Esophagus muscularis mucosa (tissue), 4 donors: ENCODE measurements at places on chromosomes 1 and 21. TPM values are rescaled to one million over a fixed set of nuclear protein-coding genes. Genes with fewer than 3 reads are reported as not detected.
A peak's percentile ranks its signal among the peaks of the same experiment; 100 is the strongest.

Gene PRAMEF14
- not detected for total RNA-seq

Gene SLC6A17
- 1.8 TPM for total RNA-seq

Gene LENEP
- not detected for total RNA-seq

Gene CYP2J2
- 0.17 TPM for total RNA-seq

Gene SLC30A2
- total RNA-seq, result not detected

- H3K36me3 ChIP-seq, result no peaks in the 10 kb centered on the region
These were observed 704 bp upstream of the CRABP2 start for GRCh38 chr1:156705918-156706656.

- H3K36me3 ChIP-seq, result peaks cover 3% of the 10 kb centered on the region
- no peak overlapping the region for H3K4me3 ChIP-seq
- no peaks in the 10 kb centered on the region for H3K27me3 ChIP-seq
- H3K27ac ChIP-seq, result no peak overlapping the region
- DNase-seq, result no peak
These were observed 25.6 kb downstream of the SLC22A15 start for GRCh38 chr1:116001739-116002487.

DNA sequence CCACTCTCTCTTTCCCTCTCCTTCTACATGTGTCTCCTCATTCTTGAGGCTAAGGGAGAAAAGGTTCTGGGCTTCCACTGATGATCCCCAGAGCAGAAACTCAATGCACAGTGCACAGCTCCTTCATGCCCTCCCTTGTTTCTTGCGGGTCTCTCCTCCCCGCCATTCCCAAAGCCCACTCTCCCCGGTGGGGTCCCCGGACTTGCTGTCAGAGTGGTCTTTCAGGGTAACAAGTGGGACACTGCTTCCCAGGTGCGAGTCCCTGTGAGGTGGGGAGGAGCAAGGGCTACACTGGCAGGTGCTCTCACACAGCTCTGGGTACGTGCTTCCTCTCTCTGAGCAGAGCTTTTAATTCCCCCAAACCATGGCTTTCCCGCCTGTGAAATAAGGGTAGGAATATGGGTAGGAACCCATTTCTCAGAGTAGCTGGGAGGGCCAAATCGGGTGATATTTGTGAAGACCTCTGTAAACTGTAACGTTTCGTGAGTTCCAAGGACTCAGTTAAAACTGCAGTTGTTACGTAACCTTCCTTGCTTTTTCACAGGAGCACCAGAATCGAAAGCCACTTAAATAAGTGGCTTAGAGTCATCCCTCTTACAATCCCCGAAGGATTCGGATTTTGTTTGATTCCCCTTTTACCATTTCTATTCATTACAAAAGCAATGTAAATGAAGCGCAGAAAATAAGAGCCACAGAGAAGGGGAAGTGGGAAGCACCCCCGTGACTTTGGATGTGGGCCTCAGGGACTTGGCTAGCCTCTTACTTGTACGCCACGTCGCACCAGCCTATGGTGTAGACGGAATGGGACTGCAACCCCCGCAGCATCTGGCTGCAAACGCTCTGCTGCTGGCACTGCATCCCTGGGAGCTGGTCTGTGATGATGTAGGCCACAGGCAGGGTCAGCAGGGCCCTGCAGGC, 6.2 kb downstream of the PGLYRP3 start:
- peak; percentile 85 for DNase-seq
- H3K36me3 ChIP-seq, result no peaks in the 10 kb centered on the region
- no peaks in the 10 kb centered on the region for H3K4me1 ChIP-seq
- no peak overlapping the region for H3K4me3 ChIP-seq

- no peaks in the 10 kb centered on the region for H3K36me3 ChIP-seq
- H3K4me3 ChIP-seq, result no peak overlapping the region
These were observed 79.7 kb downstream of the RGS2 start for GRCh38 chr1:192888574-192888973.

DNA sequence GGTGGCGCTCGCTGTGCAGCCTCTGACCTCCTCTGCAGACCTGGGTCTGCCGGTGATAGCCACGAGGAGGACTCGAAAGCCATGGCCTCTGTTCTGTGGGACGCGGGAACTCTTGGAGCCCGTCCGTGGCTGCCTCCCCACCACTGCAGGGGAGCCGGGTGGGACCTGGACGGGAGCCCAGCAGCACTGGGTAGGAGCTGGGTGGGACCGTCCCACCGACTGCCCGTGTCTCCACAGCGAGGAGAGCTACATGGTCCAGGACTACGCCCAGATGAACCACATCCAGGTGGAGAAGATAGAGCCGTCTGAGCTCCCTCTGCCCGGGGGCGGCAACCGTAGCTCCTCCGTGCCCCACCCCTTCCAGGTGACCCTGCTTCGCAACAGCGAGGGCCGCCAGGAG, 23.7 kb downstream of the ARHGEF16 start:
- no peaks in the 10 kb centered on the region for H3K27me3 ChIP-seq
- H3K4me3 ChIP-seq, result no peak overlapping the region
- DNase-seq, result no peak
- H3K4me1 ChIP-seq, result no peaks in the 10 kb centered on the region
- H3K27ac ChIP-seq, result no peak overlapping the region
- no peaks in the 10 kb centered on the region for H3K36me3 ChIP-seq

DNA sequence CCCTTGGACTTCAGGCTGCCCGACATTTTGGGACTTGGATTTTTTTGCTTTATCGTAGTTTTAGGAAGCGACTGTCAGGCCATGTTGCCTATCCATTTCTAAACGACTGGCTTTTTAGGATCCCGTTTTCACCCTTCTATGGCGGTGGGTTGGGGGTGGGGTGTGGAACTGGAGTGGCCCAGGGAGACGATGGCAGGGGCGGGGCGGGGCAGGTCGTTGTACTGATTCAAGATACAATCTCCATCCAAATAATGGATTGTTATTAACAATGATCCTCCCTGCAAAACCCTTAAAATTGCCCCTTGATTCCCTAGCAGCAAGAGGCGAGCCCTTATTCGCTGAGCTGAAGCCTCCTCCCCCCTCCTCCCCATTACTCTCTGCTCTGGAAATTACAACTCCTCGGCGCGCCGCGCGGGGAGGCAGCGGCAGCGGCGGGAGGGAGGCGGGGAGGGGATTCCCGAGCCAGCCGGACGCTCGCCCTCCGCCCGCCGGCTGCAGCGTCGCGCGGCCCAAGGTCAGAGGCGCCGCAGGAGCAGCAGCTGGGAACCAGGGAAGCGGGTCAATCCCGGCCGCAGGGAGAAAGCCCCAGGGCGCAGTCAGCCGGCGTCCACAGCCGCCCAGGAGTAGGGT, at the start of gene TRIM67:
TRIM67 (plus strand) TSS at position 392 of the 630 bp plus-strand sequence. CDS start 912 bp downstream, outside the sequence.
- H3K4me3 ChIP-seq, result peak within 1 kb of the TSS; percentile 48
- H3K36me3 ChIP-seq, result no peaks in the 10 kb centered on the region
- peaks cover 47% of the 10 kb centered on the region for H3K27me3 ChIP-seq
- H3K4me1 ChIP-seq, result peaks cover 33% of the 10 kb centered on the region
- H3K27ac ChIP-seq, result no peak within 1 kb of the TSS

DNA sequence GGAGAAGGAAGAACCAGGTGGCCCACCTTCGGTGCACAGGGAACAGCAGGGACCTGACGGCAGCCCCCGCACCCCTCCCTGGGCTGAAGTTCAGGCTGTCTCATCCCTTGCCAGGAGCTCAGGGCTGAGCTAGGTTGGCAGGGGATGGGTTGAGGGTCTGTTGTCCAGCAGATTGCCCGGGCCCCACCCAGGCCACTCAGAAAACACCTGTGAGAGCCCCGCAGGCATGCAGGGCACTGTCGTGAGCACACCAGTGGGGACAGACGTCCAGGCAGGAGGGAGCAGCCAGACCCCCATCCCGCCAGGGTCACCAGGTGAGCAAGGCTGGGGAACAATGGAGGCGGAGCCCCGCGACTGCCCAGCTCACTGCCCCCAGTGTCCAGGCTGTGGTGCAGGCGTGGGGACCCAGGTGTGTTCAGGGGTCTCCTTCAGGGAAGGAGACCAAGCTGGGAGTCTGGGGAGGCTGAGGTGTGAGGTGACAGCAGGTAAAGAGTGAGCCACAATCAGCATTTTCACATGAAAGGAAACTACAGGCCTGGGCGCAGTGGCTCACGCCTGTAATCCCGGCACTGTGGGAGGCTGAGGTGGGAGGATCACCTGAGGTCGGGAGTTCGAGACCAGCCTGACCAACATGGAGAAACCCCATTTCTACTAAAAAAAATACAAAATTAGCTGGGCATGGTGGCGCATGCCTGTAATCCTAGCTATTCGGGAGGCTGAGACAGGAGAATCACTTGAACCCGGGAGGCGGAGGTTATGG, 9.4 kb upstream of the SAMD11 start:
- H3K27me3 ChIP-seq, result peaks cover 11% of the 10 kb centered on the region
- no peak for DNase-seq
- H3K36me3 ChIP-seq, result no peaks in the 10 kb centered on the region
- peaks cover 37% of the 10 kb centered on the region for H3K4me1 ChIP-seq

DNA sequence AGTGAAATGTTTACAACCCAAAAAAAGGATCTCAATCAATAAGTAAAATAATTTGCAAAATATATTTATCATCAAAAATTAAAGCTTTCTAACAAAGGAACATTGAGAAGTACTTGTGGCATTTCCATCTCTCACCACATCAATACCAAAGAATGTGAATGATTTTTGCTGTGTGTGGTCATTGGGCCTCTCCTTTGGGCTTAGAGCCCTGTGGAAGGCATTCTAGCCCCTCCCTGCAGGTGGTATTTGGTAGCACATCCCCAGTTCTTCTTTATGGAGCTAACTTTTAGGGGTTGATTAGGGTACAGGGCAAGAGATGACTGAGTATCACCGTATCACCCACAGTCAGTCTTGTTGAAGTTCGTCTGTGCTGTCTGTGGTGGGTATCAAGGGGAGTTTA, 294.1 kb upstream of the SGIP1 start:
- H3K36me3 ChIP-seq, result no peaks in the 10 kb centered on the region
- DNase-seq, result no peak
- H3K4me3 ChIP-seq, result no peak overlapping the region
- H3K27me3 ChIP-seq, result no peaks in the 10 kb centered on the region
- peaks cover 18% of the 10 kb centered on the region for H3K4me1 ChIP-seq
- H3K27ac ChIP-seq, result no peak overlapping the region

DNA sequence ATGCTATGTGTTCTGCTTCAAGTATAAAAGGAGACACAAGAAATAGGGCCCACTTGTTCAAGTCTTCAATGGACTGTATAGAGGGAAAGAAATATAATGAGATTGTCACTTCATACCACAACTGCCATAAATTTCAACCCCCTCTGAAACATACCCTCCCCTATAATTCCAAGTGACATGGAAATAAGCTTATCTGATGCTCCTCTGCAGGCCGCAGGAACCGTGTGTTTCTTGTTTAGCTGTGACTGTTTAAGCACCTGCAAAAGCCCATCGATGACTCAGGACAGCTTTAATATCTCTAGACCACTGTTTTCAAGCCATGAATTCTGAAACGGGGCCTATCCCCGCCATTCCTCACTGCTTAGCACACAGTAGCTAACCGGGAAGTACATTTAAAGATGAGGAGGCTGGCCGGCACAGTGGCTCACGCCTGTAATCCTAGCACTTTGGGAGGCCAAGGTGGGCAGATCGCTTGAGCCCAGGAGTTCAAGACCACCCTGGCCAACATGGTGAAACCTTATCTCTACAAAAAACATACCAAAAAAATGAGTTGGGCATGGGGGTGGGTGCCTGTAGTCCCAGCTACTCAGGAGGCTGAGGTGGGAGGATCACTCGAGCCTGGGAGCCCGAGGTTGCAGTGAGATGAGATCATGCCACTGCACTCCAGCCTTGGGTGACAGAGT, 4.2 kb downstream of the HLCS start:
- H3K27me3 ChIP-seq, result no peaks in the 10 kb centered on the region
- H3K4me3 ChIP-seq, result no peak overlapping the region
- no peak for DNase-seq

- H3K36me3 ChIP-seq, result no peaks in the 10 kb centered on the region
- no peaks in the 10 kb centered on the region for H3K27me3 ChIP-seq
- peaks cover 17% of the 10 kb centered on the region for H3K4me1 ChIP-seq
- H3K27ac ChIP-seq, result peak overlapping the region; percentile 68
- H3K4me3 ChIP-seq, result no peak overlapping the region
- no peak for DNase-seq
These were observed 7.7 kb downstream of the SNX27 start for GRCh38 chr1:151619489-151620093.

- no peaks in the 10 kb centered on the region for H3K36me3 ChIP-seq
- no peak overlapping the region for H3K27ac ChIP-seq
These were observed 79.7 kb downstream of the TBX19 start for GRCh38 chr1:168360151-168361021.

DNA sequence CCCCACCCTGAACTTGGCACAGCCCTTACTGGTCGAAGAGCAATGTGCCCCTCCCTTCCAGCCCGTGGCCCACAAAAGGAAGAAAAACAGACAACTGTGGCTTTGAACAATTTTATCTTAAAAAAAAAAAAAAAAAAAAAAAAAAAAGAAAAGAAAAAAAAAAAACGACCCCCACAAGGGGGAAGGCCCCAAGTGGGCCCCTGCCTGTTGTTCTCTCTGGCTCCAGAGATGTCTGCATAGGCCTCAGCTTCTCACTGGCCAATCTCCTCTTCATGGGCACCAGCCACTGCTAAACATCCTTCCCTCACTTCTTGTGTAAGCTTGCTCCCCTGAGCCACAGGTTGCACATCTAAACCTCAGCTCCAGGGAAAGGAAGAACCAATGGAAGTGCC, 386 bp upstream of the TSTD1 start:
- H3K4me1 ChIP-seq, result peaks cover 6% of the 10 kb centered on the region
- DNase-seq, result no peak
- H3K4me3 ChIP-seq, result peak overlapping the region; percentile 76
- no peak overlapping the region for H3K27ac ChIP-seq

- no peaks in the 10 kb centered on the region for H3K27me3 ChIP-seq
- H3K4me1 ChIP-seq, result no peaks in the 10 kb centered on the region
- H3K27ac ChIP-seq, result no peak overlapping the region
- no peak for DNase-seq
- H3K4me3 ChIP-seq, result no peak overlapping the region
These were observed 49.6 kb downstream of the KRTAP19-8 start for GRCh38 chr21:30988706-30989105.

DNA sequence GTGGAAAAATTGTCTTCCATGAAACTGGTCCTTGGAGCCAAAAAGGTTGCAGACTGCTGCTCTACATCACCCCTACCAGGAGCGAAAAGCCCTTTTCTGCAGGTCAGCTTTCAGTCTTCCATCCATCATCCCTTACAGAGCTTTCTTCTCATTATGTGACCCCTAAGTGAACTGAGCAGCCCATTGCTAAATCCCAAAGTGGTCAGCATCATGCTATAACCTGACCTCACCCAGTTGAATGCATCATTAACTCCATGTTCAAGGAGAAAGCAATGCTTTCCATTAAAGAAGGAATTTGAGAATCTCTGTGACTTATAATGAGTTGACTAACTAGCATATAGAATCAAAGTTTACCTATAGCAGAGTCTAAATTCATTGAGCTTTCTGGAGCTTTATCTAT, 10.4 kb upstream of the IL24 start:
- H3K4me1 ChIP-seq, result no peaks in the 10 kb centered on the region
- H3K4me3 ChIP-seq, result no peak overlapping the region
- H3K36me3 ChIP-seq, result no peaks in the 10 kb centered on the region
- no peak for DNase-seq
- H3K27me3 ChIP-seq, result no peaks in the 10 kb centered on the region
